ENCODE measurements at places on chromosomes 6 and 20.

GRCh38 chr6:11732036-11732631 lies 46.5 kb downstream of the ADTRP start:
- peak; percentile 70 for DNase-seq

- DNase-seq: peak; percentile 86
Measured at GRCh38 chr6:127464161-127464880, 5.1 kb upstream of the KIAA0408 start.

GRCh38 chr6:124490122-124490521 lies 472.1 kb upstream of the RNF217 start:
- DNase-seq: peak; percentile 75

- peak; percentile 69 for DNase-seq
Measured at GRCh38 chr6:44001318-44002066, 125.8 kb downstream of the MRPL14 start.

DNA sequence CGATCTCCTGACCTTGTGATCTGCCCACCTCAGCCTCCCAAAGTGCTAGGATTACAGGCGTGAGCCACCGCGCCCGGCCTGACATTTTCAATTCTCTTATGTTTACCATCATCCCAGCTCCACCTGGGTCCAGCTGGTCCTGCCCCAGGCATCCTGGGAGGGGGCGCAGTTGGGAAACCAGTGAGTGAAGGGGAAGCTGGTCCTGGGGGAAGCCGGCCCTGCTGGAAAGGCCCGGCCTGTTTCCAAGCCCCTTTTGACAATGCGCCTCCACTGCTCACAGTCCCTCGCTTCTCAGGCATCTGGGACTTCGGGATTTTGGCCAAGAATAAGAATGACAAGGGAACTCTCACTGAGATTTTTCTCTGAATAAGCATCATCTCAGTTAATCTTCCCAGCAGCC lies 14.2 kb downstream of the SLC13A3 start:
- DNase-seq: no peak

- DNase-seq: no peak
Measured at GRCh38 chr6:136587527-136587926, 37.3 kb upstream of the MAP7 start.

GRCh38 chr6:139649732-139650131 lies 275.3 kb upstream of the CITED2 start:
- DNase-seq: no peak

DNA sequence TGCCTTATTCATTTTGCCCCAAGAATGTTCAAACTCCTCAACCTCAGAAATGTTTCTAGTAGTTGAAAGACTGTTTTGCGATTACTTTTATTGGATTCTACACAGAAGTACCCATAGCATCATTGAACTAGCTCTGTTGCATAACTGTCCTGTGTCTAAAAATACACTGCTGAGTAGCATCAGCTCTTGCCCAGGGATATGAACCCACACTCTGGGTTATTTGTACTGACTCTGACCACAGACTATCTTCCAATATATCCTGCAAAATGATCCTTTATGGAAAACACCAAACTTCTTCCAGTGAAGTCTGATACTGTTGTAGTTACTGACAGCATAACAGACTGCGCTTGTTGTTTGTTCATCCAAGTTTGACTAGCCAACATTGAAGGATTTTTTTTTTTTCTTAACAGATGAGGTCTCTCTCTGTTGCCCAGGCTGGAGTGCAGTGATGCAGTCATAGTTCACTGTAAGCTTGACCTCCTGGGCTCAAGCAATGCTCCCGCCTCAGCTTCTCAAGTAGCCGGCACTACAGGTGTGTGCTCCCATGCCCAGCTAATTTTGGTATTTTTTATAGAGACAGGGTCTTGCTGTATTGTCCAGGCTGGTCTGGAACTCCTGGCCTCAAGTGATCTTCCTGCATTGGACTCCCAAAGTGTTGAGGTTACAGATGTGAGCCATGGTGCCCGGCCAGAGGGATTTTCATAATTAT lies 49.9 kb downstream of the TULP4 start:
- DNase-seq: no peak

GRCh38 chr6:4902363-4902762 lies 101.5 kb downstream of the RPP40 start:
- DNase-seq: no peak

DNA sequence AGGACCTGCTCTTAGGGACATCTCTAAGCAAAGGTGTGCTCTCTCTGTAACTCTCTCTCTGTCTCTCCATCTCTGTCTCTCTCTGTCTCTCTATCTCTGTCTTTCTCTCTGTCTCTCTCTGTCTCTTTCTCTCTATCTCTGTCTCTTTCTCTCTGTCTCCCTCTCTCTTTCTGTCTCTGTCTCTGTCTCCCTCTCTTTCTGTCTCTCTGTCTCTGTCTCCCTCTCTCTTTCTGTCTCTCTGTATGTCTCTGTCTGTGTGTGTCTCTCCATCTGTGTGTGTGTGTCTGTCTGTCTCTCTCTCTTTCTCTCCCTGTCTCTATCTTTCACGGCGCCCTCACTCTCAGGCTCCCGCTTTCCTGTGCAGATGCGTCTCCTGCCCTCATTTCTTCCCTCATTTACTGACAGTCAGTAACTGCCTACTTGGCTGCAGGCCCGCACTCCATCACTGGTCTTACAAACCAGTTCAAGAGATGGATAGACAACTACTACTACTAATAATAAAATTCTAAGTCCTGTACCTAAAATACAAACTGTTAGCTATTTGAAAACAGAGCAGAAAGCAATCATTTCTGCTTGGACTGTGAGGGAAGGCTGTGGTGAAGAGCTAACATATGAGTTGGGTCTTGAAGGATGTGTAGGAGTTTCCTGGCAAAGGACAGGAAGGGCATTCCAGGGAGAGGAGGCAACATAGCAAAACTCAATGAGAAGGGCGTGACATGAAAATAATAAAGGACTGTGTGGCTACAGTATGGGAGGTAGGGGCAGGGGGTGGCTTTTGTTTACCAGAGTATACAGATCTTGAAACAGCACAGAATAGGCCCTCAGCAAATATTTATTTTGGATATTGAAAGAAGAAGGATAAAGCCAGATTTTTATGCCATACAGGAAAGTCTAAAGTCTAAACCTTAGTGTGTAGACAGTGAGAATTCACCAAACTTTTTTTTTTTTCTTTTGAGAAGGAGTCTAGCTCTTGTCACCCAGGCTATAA lies 67.8 kb upstream of the TAB2 start:
- DNase-seq: no peak

GRCh38 chr20:58113716-58114115 lies 114.7 kb downstream of the ANKRD60 start:
- DNase-seq: no peak

DNA sequence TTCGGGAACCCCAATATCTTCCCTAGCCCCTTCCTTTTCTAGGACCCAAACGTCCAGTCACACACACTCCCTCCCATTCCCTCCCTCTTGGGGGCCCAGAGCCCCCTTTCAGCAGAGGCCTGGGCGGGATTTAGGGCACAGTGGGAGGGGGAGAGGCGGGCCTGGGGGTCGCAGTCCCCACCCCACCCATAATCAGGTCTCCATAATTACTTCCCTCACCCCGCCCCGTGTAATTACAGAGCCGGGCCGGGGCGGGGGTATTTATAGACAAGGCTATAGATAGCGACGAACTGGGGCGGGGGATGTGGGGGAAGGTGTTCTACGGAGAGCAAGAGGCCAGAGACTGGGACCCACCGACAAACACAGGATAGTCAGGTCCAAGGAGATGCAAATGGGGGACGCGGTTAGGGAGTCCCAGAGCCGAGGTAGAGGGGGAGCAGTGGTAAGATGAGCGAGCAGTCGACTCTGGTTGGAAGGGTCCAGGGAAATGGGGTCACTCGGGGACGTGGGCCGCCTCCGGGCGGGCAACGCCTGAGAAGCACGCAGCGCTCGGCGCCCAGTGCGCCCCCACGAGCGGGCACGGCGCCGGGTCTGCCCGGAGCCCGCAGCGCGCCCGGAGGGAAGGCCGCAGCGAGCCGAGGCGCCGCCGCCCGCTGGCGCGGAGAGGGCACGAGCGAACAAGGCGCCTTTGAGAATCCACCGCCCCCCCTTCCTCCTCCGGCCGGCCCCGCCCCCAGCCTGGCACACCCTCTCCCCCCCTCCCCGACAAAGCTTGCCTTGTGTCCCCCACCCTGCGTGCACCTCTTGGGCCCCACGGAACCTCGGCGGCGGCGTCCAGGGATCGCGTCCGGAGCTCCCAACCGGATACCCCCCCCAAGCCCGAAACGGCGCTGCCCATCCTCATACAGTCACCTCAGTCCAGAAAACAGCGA lies 670 bp upstream of the COL11A2 start:
- DNase-seq: no peak

DNA sequence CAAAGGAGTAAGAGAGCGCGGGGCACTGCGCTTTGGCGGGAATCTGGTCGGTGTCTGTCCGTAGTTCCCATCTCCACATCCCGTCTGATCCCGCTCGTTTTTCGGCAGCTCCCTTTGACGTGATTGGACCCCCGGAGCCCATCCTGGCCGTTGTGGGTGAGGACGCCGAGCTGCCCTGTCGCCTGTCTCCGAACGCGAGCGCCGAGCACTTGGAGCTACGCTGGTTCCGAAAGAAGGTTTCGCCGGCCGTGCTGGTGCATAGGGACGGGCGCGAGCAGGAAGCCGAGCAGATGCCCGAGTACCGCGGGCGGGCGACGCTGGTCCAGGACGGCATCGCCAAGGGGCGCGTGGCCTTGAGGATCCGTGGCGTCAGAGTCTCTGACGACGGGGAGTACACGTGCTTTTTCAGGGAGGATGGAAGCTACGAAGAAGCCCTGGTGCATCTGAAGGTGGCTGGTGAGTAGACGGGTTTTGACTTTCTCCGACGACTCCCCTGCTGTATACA lies 1.4 kb downstream of the BTN1A1 start:
- peak; percentile 34 for DNase-seq

GRCh38 chr20:19920381-19921138 lies 96.6 kb upstream of the NAA20 start:
- DNase-seq: no peak

DNA sequence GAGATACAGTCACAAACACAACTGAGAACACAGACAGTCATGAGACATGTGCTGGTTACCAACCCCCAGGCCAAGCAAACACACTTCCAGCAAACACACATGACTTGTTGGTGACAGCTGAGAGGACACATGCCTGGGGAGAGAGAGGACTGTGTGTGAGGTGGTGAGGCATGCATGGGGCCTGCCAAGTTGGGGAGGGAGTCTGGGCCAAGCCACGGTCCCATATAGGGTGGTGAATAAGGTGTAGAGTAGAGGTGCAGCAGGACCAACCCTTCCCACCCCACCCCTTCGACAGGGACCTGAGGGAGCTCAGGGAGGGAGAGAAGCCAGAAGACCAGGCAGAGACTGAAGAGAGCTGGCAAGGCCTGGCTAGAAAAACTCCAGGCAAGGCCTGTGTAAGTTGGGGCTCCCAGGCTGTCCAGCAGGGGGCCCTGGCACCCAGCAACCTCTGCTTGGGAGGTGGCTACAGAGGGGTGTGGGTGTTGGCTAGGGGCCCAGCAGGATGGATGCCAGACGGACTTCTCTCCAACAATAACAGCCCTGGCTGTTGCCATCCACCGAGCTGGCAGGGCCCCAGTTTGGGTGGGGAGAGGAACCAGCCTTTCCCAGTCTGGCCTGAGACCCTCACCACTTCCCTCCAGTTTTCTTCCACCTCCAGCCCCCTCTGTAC lies 2.0 kb upstream of the SLC29A1 start:
- peak; percentile 70 for DNase-seq

GRCh38 chr6:24931296-24931695 lies 4.5 kb downstream of the RIPOR2 start:
- DNase-seq: no peak

GRCh38 chr6:14031516-14031915 lies 86.1 kb upstream of the CD83 start:
- DNase-seq: peak; percentile 12

GRCh38 chr6:123636782-123637181 lies at the start of gene TRDN:
Gene TRDN, minus strand, starts transcription at chr6:123636950. Its CDS starts 175 bp downstream, at chr6:123636775.
- DNase-seq: no peak

DNA sequence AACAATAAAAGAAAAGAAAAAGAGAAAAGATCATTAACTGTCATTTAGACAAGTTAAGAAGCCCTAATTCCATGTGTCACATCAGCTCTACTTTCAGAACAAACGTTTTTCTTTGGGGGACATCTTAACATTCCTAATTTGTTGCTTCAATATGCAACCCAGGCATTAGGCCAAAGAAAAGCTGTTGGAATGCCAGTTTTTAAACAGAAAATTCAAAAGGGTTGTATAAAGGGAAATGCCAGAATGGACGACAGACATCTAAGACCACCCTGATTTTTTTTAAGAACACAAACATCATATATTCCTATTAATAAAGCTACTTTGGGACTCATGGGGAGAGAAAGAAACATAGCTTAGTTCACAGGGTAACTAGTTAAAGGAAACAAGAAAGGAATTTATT lies 315.0 kb downstream of the GMDS start:
- DNase-seq: peak; percentile 30

- peak; percentile 34 for DNase-seq
Measured at GRCh38 chr6:42177514-42178364, 4.6 kb downstream of the GUCA1A start.

GRCh38 chr20:48892891-48893290 lies 28.6 kb upstream of the ARFGEF2 start:
- no peak for DNase-seq

GRCh38 chr6:165448210-165448609 lies 138.8 kb upstream of the C6orf118 start:
- DNase-seq: no peak

DNA sequence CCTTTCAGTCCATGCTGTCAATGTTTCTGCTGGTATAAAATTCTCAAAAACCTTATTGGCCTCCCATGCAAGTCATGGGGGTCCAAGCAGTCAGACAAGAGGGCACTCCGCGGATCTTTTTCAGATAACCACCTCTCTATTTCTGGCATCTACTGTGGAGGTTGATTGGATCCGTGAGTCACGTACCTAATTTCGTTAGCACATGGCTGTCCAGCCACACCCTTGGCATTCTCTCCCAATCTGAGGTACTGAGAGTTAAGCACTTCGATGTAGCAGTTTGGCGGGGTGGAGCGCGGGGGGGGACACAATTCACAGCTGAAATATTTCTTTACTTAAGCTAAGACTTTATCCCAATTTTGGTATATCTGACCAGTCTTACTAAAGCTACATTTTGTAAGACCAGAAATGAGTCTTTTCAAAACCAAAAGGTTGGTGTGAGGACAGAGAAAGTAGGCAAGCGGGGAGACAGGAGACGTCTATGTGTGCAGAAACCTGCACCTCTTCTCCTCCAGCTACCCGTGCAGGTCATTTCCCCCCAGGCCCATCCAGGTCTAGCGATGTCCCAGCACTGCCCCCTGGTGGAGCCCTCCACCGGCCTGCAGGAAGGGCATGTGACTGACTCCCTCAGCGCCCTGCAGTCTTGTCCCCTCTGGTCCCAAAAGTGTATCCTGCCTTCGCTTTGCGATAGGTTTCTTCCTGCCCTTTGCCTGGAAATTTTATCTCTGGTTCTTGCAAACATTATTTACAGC lies 113.1 kb downstream of the ADAT2 start:
- no peak for DNase-seq

GRCh38 chr6:169112483-169113320 lies 140.9 kb downstream of the THBS2 start:
- no peak for DNase-seq

Data from fibroblast of skin of right biceps (primary cell).